Esophagus mucosa (tissue), 1 donor: ENCODE measurements at places on chromosomes 5 and 9.
A peak's percentile ranks its signal among the peaks of the same experiment; 100 is the strongest.

DNA sequence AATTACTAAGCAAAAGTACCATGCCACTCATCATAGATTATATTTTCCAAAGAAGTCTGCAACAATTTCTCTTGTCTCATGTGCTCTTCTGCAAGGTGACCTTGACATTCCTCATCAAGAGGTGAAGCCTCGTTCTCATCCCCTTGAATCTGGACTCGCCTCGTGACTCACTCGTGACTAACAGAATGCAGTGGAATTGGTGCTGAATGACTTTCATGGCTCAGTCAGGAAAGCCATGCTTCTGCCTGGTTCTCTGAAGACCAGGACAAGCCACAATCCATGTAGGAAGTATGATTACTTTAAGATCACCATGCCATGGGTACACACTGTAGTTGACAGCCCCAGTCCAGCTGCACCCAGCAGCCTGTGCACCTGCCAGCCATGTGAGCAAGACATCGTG, 335.8 kb downstream of the GADD45G start:
- ATAC-seq, result no peak

DNA sequence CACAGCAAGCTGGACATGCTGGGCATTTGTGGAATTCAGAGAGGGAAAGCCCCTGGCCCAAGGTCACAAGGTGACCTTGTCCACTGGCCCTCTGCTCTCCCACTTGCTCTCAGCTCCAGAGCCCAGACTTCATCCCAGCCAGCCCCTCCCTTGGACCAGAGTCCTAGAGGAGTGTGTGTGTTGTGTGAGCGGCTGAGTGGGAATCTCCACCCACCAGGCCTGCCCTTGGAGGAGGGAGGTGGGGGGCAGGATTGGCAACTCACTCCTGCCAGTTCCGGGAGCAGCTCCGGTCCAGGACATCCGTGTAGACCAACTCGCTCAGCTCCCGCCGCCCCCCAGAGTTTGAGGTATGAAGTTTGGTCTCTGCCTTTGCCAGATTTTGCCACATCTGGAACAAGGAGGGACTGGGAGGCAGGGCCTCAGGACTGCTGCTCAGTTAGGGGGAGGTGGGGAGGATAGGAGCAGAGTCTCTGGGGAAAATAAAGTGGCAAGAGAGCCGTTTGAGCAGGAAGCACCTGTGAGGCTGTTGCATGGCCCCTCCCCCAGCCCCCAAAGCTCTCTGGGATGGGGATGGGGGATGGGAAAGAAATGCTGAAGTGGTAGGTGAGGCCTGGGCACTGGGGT, 1.4 kb downstream of the MZB1 start:
- no peak for ATAC-seq

GRCh38 chr5:38543886-38544285, 12.6 kb downstream of the LIFR start:
- ATAC-seq, result no peak

DNA sequence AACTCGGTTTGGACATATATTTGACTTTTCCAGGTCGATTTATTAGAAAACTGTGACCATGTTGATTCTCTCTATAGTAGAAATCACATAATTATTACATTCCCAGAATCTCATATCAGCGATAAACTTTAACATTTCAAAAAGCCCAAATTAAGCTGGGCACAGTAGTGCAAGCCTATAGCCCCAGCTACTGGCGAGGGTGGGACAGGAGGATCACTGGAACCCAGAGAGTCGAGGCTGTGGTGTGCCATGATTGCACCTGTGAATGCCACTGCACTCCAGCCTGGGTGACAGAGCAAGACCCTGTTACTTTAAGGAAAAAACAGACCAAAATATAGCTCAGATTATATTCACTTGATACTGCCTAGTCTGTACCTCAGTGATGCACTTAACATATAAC, 128.9 kb downstream of the CPLANE1 start:
- no peak for ATAC-seq

GRCh38 chr5:34034534-34035327, 8.3 kb downstream of the C1QTNF3 start:
- no peak for ATAC-seq

- no peak for ATAC-seq
These were observed 3.2 kb upstream of the CCDC171 start for GRCh38 chr9:15549611-15550010.

DNA sequence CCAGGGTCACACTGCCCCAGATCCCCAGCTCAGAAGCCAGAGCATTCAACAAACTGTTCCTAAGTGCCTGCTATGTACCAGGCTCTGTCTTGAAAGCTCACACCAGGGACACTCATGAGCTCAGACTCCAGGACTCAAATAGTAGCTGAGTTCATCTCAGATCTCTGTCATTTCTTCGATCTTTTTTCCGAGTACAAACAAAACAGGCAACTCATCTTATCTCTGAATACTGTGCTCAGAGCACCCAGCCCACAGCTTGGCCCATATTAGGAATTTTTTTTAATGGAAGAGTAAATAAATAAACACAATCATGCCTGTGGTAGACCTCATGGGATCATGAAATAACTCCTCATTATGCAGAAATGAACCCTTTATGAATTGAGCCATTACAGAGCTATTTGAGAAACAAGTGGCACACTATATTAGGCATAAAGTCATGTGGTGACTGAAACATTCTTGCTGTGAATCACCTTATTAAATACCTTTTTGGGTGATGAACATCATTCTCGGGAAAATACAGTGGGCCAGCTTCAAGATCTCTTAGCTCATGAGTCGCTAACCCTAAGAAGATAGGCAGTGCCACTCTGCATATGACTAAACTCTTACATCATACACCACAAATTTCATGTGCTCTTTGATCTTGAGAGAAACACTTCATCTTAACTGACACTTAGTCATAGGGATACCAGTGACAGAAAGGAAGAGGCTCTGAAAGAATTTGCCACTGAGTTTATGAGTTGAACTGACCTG, 9.9 kb downstream of the SH3RF2 start:
- ATAC-seq, result peak; percentile 70

GRCh38 chr9:87950296-87950695, 24.0 kb downstream of the CDK20 start:
- ATAC-seq, result no peak

GRCh38 chr5:137880313-137880712, 8.9 kb upstream of the PKD2L2 start:
- ATAC-seq, result no peak

- ATAC-seq, result no peak
These were observed 22.2 kb downstream of the HMCN2 start for GRCh38 chr9:130287736-130288135.

DNA sequence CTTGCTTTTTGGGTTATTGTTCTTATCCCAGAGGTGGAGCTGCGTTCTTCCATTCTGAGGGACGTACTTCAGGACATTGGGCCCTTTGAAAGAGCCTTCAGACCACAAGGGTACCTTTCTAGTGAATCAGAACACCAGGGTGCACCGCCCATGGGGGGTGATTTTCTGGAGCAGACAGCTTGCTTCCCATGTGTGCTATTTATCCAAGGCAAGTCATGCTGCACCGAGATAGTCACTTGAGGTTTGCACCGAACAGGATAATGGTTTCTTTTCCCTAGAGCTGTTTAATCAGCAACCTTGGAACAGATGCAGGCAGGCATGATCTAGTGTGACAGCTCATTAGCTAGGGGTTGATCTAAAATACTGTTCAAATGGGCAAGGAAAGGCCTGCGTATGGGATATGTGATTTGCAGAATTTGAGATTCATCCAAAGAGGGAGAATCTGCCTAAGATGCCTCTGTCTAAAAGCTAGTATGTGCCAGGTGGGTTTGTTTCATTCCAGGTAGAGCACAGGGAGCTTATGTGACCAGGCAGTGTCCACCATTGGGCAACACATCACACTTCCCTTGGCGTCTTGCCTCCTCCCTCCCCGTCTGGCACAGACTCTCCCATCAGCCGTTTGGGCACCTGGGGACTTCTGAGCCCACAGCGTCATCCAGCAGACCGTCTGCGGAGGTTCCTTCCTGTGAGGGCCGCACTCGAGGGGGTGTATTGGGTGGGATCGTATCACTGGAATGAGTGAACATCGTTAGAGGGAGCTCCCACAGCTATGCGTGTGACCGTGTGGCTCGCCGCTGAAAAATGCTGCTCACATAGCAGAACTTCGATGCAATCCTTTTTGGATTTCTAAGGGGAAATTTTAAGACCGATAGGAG, 23.0 kb downstream of the ABL1 start:
- ATAC-seq, result no peak

DNA sequence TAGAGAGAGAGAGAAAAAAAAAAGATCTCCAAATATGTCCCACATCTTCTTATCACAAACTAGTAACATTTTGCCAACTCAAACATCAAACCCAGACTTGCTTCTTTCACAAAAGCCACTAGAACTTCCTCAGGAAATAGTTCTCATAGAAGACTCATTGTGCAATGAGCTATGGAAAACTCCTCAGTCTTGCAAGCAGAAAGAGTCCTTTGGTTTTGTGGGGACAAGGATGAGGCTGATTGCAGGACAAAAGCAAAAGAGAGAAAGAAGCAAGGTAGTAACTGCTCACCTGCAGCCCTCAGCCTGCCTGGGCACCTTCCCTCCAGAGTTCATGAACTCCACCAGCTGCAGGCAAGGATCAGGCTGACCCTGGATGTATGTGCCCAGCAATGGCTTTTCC, 399.0 kb downstream of the IRX1 start:
- no peak for ATAC-seq

GRCh38 chr5:5822729-5823257, 400.3 kb downstream of the ICE1 start:
- ATAC-seq, result no peak

DNA sequence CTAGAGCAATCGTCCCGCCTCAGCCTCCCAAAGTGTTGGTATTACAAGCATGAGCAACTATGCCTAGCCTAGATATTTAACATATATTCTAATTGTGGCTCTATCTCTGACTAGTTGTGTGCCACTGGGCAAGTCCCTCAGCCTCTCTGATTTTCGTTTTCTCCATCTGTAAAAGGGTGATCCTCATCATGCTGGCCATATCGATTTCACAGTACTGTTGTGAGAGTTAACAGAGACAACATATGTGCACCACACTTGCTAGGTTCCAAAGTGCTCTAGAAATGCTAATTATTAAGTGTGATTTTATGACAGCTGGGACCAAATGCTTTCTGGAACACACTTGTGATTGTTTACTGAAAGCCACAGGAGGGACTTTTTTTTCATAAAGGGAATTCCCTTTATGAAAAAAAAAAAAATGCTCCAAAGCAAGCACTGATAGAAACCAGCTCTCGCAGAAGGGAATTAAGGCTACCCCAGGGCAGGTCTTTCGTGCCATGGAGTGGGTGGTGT, 78.5 kb upstream of the EPB41L4B start:
- no peak for ATAC-seq

GRCh38 chr5:124658867-124659557, 87.4 kb downstream of the ZNF608 start:
- ATAC-seq, result no peak

- no peak for ATAC-seq
These were observed 18.5 kb downstream of the CD180 start for GRCh38 chr5:67178085-67178484.

GRCh38 chr9:93624977-93625376, 48.6 kb downstream of the PHF2 start:
- ATAC-seq, result no peak

GRCh38 chr5:166561759-166562158, 1729.7 kb upstream of the WWC1 start:
- ATAC-seq, result no peak

GRCh38 chr9:6078382-6079105, 63.1 kb upstream of the RANBP6 start:
- no peak for ATAC-seq

DNA sequence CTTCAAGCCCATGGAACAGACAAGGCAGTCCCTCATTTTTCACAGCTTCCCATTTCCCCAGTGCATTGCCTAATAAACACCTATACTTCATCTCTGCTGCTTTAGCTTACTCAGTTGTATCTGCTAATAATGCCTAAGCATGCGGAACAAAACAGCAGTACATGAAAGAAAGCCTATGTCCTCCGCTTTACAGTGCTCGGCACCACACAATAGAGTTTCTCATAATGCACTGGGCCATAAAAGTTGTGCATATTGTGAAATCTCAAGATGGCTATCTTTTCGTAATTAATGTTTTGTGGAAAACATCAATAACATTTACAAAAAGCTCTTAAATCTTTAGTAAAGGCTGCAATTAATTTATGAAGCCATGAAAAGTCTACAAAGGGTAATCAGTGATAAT, 69.3 kb downstream of the DENND1A start:
- no peak for ATAC-seq

GRCh38 chr5:103355579-103355978, 97.0 kb downstream of the MACIR start:
- ATAC-seq, result no peak

- no peak for ATAC-seq
These were observed 230.5 kb upstream of the DMAC1 start for GRCh38 chr9:8030095-8030494.

DNA sequence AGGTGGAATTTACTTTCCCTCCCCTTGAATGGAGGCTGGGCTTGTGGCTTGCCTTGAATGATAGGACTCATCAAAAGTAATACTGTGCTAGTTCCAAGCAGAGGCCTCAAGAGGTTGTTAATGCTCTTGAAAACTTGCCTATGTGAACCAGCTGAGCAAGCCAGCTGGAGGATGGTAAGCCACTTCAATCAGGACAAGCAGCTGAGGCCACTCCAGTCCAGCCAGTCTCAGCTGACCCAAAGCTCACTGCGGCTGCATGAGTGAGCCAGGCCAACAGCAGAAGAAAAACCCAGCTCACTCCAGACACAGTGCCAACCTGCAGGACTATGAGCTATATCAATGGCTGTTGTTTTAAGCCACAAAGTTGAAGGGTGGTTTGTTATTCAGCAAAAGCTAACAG, 182.8 kb downstream of the MCTP1 start:
- ATAC-seq, result no peak

DNA sequence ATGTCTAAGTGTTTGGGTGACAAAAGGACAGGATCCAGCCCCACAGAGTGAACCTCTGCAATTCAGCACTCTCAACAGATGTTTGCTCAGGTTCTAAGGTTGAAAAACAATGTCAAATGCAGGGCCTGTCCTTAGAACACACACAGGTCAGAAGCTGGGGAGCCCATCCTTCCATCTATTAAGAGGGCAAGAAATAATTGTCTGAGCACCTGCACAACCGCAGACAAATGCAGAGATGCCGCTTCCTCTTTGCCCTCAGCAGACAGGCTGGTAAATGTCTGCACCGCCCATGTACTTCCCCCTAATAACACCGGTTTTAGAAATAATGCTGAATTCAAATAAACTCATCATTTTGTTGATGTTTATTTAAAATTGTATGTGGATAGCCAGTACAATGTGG, 414.5 kb upstream of the ADAMTS16 start:
- ATAC-seq, result no peak

GRCh38 chr9:100364013-100364412, 11.3 kb upstream of the TEX10 start:
- no peak for ATAC-seq

GRCh38 chr5:171840066-171840465, 54.4 kb downstream of the SMIM23 start:
- no peak for ATAC-seq

- ATAC-seq, result no peak
These were observed 16.2 kb downstream of the PRKACG start for GRCh38 chr9:68997666-68998065.

DNA sequence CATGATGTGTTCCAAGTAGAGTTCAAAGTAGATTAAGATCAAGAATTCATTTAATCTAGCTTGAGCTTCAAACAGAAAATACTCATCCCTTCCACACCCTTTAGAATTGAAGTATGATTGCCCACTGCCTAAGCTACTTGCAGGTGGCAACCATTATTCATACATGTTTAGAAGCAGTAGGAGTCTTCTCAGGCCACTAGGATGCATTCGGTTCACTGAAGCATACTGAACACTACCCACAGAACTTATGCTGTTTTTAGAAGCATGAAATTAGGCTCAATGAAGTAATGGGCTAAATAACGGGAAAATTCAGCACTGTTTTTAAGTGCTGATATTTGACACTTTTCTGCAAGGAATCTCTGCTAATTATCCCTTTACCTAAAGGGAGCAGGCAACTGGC, 263.4 kb downstream of the DEPDC1B start:
- no peak for ATAC-seq

GRCh38 chr9:113564498-113565237, 101.1 kb downstream of the RGS3 start:
- ATAC-seq, result peak; percentile 86
